DND-41 (cell line): ENCODE measurements at places on chromosomes 4 and X.

DNA sequence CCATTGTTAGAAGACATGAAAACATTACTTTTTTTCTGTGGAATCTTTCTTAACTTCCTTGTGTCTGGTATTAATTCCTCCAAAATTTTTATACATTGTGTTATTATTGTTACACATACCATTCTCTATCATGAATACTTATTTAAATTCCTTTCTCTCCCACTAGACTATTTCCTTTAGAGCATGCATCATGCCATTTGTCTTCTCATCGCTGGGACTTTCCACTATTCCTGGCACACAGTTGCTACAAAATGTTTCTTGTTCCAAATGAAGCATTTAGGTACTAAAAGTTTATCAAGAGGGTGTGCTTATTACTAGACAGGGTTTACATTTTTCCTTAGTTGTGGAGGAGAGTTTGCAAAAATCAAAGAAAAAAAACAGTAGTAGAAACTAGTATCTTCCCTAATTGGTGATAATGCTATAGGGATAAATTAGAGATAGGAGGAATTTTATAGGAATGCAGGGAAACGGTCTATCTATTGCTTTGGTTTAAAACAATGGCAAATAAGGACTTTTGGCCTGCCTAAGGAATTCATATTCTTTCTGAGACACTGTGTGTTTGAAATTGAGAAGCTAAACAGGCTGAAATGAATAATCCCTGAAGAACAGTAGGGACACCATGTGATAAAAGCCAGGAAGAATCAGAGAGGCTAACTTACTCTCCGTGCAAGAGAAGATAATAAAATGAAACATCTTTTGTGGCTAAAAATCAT, 187.5 kb upstream of the TBC1D9 start:
- no peak for DNase-seq

DNA sequence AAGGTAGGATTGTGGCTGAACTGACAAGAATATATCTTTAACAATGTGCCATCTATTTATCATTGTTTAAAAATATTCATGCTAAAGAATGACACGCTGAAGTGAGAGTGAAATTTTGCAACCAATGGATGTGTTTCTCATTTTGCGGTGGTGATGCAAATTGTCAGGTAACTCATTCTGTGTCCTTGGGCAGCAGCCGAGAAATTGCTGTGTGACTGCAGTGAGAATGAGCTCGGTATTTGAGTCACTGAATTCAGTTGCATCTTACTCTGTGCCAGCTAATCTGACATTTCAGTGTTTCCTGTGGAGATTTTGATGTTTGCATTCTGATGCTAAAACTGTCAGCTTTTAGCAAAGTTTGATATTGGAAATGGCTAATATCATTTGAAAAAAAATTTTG, 28.1 kb downstream of the MCUB start:
- no peak for DNase-seq

DNA sequence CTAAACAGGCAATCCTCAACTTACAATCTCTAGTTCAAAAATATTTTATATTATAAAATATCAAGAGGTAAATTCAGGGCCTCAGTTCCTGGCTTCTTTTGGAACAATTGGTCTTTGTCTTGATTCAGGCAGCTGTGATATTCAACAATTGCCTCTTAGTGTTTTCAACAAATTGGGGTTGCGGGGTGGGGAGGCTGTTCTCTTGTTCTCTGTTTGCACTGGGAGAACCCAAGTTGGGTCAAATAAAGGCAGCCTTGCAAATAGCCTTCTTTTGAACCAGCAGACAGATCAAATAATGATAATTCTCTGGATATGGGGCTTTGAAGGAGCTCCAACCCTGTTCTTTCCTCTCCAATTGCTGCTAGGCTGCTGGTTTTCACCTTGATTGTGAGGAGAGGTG, 142.5 kb downstream of the COL4A5 start:
- DNase-seq: no peak

DNA sequence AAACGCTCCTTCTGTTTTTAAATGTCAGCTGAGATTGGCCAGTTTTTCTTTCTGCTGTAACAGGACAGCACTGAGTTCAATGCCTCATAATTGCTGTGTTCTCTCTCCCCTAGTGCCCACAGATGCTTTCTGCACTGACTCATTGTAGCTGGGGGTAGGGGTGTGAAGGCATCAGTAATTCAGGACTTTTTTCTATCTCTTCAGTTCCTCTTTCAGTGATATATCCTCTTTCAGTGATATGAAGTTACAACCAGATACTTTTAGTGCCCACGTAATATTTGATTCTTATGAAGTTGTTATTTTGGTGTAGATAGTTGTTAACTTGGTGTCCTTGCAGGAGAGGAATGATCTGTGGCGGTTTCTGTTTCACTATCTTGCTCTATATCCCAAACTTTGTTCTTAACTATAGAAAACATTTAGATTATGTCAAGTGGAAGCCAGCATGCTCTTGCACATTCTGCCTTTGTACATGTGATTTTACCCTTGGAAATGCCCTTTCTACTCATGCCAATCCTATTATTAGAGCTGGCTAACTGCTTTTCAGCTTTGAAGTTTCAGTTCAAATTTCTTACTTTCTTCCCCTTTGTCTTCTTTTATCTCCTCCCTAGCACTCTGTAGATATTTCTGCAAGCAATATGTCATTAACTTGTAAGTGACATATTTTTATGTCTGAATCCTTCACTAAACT, 1258.4 kb downstream of the FAM133A start:
- no peak for DNase-seq

DNA sequence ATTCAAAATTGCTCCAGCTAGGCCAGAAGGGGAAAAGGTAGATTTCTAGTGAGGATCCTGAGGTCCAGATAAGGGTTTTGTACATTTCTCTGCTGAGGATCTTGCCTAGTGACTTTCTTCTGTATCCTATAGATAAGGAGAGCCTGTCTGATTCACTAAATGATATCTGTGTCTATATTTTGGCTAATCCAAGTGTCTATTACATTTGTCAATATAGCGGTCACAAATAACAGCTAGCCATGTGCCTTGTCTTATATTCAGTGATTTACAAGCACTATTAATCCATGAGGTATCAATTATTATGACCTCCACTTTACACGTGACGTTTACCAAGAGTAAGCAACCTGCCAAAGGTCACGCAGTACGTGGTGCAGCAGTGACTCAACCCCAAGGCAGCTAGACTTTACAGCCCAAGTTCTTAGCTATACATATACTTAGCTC, 41.6 kb downstream of the TMEM165 start:
- no peak for DNase-seq

DNA sequence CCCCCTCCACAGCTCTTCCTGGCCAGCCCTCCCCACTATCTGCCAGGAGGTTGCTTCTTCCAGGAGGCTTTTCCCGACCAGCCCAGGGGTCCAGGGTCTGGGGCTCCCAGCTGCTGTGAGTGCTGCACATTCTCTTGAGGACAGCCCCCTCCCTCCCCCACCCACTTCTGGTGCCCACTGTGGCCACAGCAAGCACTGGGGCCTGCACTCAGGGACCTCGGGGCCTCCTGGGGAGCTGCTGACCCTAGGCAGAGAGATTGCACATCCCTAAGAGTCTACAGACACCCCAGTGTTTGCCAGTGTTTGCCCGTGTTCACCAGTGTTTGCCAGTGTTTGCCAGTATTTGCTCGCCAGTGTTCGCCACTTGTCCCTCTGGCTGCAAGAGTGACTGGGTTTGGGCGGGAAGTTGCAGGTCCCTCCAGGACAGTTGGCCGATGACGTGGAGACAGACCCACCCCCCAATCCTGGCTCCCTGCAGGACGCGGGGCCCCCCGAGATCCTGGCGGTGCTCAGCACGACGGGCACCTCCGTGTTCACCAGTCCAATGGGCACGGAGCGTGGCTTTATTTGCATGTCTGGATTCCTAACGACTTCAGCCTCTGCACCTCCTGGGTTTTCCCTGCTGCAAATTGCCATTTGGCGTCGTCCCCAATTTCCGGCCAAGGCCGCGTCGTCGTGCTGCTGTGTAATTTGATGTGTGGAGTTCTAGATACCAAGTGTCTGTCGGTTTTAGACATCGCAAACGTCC, 87.5 kb upstream of the NKX1-1 start:
- no peak for DNase-seq

DNA sequence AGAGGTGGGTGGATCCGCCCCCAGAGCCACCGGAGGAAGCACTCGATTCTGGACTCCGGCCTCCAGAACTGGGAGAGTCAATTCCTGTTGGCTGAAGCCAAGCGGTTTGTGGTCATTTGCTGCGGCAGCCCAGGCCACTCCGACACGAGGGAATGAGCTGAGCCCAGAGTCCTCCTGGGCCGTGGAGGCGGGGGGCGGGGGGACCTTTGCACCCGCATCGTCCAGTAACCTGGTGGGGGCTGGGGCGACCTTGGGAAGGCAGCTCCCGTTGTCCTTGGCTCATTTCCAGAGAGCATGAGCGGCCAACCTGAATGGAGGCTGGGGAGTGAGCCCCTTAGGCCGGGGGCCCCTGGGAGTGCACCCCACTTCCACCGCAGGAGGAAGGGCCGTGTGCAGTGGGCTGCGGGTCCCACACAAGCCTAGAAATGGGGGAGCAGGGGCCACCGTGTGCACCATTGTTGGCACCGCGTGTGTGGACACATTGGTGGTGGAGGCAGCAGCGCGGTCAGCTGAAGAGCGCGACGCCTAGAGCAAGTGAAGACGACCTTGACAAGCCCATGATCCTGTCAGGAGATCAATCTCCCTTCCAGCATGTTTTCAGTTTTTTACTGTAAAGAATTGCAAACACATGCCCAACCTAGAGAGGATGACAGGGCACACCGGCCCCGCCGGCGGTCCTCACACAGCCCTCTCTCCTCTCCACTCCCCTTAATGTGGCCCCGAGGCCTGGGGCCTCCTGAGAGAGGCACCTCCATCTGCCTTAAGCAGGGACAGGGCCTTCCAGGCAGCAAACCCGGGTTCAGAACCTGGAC, 19.9 kb upstream of the DUSP9 start:
- no peak for DNase-seq

GRCh38 chr4:155809835-155810234, 51.0 kb downstream of the GUCY1B1 start:
- DNase-seq: peak; percentile 38

DNA sequence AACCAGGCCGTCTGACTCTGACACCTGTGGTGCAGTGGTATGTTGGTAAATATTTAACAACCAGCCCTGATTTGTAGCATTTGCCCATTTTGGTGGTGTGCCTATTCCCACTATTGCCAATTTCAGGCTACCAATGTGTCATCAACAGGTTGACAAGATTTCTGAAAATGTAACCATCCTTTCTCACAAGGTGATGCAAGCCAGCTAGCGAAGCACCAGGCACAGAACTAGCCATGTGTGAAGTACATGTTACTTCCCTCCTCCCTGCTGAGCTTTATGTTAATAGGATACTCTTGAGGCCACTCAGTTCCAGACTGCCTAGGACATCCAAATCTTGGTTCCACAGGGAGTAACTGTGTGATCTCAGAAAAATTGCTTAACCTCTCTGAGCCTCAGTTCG, 7.2 kb upstream of the MAMLD1 start:
- DNase-seq: no peak

GRCh38 chr4:148693913-148694649, 251.9 kb upstream of the NR3C2 start:
- DNase-seq: no peak

DNA sequence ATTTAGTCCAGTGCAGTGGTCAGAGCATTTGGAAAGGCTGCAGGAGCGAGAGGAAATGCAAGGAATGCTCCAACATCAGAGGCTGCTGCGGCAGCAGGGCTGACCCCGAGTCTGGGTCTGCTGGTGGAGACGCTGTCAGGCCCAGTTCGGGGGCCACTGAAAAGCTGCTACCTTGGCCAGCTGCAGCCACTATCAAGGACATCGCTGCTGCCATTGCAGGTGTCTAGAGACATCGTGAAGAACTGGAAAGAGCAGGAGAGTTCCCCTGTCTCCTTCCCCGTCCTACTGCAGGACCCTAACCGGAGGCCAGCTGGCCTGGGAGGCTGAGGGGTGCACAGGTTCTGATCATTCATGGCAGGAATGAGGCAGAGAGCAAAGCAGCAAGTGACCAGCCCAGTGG, 29.5 kb upstream of the GPR78 start:
- DNase-seq: no peak

- DNase-seq: no peak
Observed at GRCh38 chr4:105075045-105075444, 71.6 kb upstream of the TET2 start.

DNA sequence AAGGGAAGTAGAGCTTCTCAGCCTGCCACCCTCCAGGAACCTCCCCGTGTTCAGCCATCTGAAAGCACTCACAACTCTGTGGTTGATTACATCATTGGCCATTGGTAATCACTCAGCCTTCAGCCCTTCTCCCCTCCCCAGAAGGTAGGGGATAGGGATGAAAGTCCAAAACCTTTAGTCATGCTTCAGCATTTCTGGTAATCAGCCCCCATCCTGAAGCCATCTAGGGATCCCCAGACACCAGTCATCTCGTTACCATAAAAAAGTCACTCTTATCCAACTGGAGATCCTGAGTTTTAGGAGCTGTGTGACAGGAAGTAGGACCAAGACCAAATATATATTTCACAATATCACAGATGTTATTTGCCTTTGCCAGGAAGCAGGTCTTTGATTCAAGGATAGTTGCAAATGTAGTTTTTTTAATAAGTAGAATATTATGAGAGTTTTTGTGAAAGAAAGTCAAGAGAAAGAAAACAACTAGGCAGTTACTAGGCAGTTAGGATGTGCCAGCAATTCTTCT, 364.6 kb upstream of the NOCT start:
- DNase-seq: no peak

DNA sequence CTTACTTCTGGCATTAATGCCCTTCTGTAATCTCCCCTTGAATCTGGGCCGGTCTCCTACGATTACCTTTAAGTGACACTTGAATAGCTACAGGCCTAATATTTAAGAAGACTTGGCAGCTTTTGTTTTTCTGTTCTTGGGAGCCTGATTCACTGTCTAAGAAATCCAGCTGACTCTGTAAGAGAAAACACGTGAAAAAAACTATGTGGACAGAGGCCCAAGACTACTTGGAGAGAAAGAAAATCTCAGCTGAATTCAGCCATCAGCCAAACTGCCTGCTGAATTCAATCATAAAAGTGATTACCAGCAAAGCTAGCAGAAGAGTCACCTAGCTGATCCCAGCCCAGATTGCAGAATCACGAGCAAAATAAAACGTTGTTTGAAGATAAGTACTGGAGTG, 521.2 kb downstream of the MID1IP1 start:
- no peak for DNase-seq

DNA sequence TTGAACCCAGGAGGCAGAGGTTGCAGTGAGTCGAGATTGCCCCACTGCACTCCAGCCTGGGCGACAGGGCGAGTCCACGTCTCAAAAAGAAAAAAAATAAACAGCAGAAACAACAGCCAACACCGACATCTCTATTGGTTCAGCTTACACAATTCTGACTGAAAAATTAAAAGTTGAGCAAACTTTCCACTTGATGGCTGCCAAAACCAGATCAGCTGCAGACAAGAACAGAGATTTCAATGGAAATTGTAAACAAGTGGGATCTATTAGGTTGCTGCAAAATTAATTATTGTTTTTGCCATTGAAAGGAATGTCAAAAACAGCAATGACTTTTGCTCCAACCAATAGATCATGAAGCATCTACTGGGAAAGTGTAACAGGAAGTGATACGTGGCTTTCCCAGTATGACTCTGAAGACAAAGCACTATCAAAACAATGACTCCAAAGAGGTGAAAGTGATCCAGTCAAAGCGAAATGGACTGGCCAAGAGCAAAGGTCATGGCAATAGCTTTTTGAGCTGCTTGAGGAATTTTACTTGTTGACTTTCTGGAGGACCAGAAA, 26.3 kb downstream of the UPF3B start:
- DNase-seq: no peak
